ENCODE measurements at places on chromosomes 1 and 21.
A peak's percentile ranks its signal among the peaks of the same experiment; 100 is the strongest.

GRCh38 chr1:185049670-185050069, 4.3 kb downstream of the RNF2 start:
- DNase-seq, result no peak

- no peak for DNase-seq
Measured at GRCh38 chr1:117710710-117711109, 104.9 kb downstream of the TENT5C start.

GRCh38 chr1:230332061-230332460, 94.1 kb downstream of the PGBD5 start:
- DNase-seq, result no peak

- peak; percentile 69 for DNase-seq
Measured at GRCh38 chr1:10694633-10695627, 101.5 kb downstream of the CASZ1 start.

- DNase-seq, result peak; percentile 14
Measured at GRCh38 chr1:89525169-89525855, 683 bp downstream of the LRRC8B start.

DNA sequence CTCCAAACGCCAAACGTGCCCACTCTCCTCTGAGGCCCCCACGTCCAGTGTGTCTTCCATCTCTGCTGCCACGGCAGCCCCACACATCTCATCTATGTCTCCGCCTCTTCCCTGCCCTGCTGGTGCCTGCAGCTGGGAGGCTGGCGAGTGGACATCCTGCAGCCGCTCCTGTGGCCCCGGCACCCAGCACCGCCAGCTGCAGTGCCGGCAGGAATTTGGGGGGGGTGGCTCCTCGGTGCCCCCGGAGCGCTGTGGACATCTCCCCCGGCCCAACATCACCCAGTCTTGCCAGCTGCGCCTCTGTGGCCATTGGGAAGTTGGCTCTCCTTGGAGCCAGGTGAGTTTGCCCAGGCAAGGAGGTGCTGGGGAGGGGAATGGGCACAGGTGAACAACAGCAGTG, 8.6 kb downstream of the ADAMTSL4 start:
- no peak for DNase-seq

GRCh38 chr1:39688706-39689105, 2.5 kb downstream of the HPCAL4 start:
- no peak for DNase-seq

DNA sequence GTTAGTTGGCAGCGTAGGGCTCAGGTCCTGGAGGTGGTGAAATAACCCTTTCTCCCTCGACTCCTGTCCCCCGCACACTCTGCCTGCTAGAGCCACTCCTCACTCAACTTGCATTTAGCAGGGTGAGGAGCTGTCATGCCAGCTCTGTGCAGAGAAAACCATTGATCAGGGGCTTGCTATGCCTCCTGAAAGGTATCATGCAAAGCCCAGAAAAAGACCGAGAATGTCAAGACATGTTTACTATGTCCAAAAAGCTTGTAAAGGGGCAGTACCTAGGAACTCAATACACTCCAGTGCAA, 18.0 kb downstream of the ALDH4A1 start:
- no peak for DNase-seq

DNA sequence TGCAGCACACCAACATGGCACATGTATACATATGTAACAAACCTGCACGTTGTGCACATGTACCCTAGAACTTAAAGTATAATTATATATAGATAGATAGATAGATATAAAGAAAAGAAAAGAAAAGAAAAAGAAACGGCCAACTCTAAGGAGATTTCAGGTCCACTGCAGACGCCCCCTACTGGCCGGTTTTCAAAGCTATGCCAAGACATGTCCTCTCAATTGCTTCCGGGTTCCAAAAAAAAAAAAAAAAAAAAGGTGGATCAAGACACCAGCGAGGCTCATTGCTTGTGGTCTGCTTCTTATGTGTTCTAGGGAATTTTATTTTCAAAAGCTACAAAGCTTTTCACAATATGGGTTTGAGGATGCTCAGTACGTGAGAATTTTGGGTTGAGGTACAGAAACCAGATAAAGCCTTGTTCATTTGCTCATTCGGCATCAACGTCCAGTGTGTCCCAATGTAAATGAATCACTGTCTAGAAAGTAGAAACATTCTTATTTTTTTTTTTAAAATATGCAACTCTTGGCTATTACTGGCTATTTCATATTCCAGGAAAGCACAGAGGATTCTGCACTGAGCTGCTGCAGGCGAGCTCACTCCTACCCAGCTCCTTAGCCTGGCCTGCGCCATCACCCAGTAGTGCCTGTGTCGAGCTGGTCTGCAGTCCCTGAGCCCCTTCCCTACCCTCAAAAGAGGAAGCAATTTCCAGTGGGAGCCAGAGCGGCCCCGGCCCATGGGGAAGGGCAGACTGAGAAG, 643.0 kb downstream of the KIF26B start:
- DNase-seq, result peak; percentile 28

DNA sequence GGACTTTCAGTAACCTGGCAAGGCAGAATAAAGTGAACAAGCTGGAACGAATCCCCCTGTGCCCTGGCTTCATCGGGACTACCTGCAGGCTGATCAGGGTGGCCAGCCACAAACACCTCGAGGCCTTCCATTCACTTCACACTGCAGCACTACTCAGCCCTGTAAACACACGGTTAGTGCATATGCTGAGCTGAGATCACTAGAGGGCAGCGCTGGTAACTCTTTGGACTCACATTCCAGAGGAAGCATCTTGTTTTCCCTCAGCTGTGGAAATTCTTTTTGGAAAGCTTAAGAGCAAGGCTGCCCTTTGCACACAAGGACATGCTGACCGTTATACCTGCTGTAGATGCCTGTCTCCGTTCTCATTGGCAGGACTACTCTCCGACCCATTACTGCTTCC, 32.1 kb downstream of the PCSK9 start:
- DNase-seq, result peak; percentile 49

DNA sequence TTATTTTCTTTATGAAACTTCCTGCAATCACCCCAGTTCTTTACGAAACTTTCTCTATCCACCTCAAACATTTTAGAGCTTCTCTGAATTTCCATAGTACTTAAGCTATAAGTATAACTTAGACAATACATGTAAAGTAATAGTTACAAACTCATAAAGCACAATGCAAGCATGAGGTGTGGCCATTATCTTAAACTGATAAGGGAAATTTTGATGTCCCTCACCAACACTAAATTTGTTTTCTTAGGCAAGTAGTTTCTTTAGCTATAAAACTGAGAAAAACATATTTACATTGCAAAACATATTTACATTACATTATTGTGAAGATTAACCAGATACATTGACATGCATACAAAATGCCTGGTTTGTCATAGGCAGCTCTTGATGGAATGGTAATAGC, 146.4 kb upstream of the ATP1B1 start:
- no peak for DNase-seq

GRCh38 chr1:30657131-30658013, 66.0 kb downstream of the MATN1 start:
- no peak for DNase-seq

GRCh38 chr1:229880271-229881170, 186.5 kb upstream of the GALNT2 start:
- DNase-seq, result no peak

DNA sequence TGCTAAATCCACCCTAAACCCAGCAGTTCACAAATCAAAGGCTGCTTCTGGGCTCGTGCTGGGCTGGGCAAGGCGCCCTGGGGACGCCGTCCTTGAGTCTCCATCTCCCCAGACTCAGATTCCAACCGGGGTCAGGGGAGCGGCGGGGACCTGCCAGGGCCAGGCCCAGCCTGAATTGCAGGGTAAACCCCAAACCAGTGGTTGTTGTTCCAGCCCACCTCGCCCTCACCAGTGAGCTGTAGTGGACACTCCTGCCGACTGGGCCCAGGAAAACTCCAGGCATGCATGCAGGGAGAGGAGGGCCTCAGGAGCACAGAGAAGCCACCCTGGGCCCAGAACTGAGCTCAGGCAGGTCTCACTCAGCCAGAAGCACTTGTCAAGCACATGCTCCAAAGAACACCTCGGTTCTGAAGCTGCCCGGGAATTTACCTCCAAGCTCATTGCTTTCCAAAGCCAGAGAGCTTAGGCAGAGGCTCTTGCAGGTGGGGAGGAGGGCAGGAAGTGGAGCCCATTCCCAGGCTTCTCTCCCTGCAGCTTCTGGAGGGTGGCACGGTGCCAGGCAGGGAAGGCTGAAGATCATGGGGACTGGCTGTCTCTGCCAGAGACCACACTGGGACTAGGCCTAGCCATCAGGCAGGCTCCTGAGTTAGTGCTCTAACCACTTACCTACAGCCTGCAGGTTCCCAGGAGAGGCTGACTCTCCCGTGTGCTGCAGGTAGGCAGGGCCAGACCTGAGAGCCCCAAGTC, 437.0 kb downstream of the MATN1 start:
- DNase-seq, result no peak

DNA sequence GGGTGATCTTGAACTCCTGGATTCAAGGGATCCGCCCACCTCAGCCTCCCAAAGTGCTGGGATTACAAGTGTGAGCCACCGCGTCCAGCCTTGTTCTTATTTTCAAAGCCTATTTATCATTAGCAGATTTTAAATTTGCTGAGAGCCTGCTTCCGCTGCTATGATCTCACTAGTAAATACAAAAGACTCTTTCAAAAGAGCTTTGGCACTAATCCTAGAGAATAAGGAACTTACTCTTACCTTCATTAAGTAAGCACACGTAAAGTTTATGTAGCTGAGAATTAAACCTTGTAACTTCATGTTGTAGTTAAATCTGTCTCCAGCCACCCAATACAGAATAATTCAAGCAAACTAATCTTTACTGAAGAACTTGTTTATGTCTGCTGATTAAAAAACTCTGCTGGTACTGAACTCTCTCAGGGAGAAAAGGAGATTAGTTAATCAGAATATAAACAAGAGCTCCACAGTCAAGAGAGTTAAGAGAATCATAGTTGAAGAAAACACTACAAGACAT, 72.3 kb downstream of the RUSC1 start:
- no peak for DNase-seq

GRCh38 chr1:59522925-59523505, 226.1 kb downstream of the FGGY start:
- no peak for DNase-seq

GRCh38 chr1:115118086-115118485, 28.8 kb upstream of the TSPAN2 start:
- no peak for DNase-seq

DNA sequence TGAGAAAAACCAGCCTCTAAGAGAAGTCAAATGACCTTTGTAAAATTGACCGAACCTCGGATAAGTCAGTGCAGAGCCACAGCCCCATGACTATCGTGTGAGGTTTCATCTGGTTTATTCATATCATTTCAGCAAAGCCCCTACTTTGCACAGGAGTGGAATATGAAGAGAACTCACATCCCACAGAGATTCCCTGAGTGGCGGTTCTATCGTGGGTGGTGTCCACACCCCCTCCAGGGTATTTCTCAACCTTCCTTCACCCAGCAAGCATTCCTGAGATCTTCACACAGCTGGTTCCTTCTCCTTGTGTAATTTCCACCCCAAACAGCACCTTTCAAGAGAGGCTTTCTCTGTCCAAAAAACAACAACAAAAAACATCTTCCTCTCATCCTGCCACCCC, 47.5 kb downstream of the EVA1C start:
- DNase-seq, result no peak

DNA sequence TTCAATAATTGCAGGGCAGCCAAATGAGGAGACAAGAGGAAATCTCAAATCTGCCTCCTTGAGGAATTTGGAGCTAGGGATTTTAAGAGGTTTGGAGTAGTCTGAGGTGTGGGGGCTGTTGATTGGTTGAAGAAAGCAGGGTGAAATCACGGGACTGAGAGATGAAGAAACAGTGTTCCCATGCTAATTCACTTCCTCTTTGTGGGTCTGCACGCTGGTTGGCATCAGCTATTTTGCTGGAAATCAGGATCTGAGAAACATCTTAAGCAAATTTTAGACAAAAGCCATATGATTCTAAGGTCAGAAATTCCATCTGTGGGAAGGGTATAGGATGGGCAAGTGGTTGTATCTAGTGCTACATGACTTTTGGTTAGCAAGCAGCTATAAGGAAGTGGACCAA, 107.1 kb upstream of the PAXBP1 start:
- no peak for DNase-seq

GRCh38 chr1:240772131-240772530, 160.2 kb upstream of the GREM2 start:
- no peak for DNase-seq

DNA sequence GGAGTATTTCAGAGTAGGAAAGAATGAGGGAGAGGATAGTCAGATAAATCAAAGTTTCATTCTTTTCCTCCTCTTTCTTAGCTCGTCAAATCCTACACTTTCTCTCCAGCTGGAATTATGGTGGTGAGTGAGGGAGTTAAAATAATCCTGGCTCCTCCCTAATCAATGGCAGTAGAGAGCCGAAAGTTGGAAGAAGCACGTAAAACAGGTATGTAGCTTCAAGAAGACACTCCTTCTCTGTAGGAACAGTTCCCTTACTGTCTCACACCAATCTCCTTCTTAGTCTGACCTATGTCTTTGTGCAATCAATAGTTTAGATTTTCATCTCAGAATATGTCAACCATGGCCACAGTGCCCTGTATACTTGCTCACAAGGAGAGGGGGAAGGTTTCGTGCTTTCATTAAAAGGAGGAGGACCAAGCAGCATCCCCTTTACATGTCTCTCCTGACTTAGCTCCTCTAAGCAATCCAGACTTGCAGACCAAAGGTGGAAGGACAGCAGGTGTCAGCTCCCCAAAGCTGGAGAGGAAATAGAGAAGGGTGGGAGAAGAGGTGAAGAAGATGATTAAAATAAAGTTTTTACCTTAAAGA, 878 bp downstream of the MINDY1 start:
- DNase-seq, result no peak

- peak; percentile 89 for DNase-seq
Measured at GRCh38 chr21:41616031-41616591, 108.2 kb upstream of the TMPRSS2 start.

DNA sequence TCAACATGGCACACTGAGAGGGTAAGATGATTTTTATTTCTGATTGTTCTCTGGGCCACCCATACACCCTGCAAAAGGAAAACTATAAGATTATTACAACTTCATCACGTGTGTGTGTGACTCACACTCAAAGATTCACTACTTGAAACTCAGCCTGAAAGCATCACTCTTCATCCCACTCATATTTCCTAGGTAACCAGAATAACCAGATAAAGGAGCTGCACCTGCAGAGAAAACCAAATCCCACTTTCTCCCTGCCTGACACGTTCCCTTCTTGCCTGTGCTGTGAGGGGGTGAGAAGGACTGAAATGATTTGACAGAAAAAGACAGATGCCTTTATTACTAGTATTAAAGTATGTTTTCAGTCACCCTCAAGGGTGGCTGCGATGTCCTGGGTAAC, 131.6 kb downstream of the TGFBR3 start:
- DNase-seq, result peak; percentile 56

- DNase-seq, result no peak
Measured at GRCh38 chr1:151809290-151809984, 4.2 kb upstream of the LINGO4 start.

DNA sequence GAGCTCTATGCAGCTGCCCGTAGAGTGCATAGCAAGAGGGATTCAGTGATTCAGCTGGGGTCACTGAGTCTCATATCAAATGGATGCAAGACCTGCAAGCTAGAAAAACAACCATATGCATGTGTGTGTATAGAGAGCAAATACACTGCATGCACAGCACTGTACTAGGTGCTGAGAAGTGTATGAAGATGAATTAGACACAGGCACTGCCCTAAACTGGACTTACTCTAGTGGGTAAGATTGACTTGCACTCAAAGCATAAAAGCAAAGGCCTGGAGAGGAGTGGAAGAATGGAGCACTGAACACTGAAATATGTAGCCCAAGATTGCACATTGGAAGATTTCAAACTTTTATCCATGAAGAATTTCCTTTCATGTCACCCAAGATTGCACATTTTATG, 5.5 kb upstream of the GBP1 start:
- DNase-seq, result no peak
